Head of caudate nucleus (tissue), 42 donors: ENCODE measurements at places on chromosomes 13 and 19.

DNA sequence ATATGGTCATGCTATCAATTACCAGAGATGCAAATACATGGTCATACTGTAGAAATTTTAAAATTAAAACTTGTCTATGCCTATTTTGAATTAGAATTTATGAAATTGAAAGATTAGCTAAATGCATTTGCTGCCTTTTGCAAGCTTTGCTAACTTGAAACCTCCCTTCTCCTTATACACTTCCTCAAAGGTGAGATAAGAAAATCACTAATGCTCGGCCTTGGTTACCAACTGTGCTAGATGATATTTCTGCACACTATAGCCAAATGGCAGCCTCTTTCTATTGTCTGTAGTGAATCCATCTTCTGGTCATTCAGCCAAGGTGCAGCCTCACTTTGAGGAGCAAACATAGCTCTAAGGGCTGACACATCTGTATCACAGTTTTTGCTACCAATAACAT is 31.1 kb upstream of the MYCBP2 start:
- DNase-seq = no peak

- no peak for DNase-seq
Observed at GRCh38 chr13:44785401-44785800, 203.9 kb downstream of the NUFIP1 start.

DNA sequence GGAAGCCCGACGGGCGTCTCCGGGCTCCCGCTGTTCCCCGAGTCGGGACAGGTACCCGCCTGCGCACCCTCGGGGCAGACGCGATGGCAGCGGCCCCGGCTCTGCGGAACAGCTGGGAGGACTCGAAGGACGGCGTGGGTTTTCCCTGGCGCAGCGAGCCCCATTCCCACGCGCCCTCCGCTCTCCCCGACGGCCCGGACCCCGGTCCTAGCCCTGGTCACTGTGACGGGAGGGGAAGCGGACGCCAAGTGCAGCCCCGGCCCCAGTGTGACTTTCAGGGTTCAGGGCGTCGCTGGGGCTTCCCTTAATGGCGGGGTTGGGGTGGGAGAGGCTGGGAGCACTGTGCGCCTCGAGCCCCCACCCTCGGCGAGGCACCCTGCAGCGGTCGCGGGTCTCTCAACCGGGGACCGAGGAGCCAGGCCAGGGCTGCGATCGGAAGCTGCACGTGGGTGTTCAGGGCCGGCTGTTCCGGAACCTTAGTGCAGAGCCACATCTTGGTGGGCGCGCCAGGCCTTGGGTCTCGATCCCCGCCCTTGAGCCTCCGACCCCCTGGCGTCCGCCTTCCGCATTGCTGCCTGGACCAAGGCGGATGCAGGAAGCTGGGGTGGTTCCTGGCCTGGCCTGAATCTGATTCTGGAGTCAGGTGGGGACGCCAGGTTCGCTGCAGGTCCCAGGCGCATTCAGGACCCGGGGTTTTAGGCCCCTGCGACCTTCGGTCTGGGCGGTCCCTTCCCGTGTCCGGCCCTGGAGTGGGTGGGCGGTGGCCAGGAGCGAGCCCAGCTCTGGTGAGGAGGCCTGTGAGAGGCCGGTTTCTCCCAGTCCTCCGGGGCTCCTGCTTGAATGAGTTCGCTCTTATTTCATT is 3.5 kb downstream of the LGALS7B start:
- no peak for DNase-seq

- DNase-seq = no peak
Observed at GRCh38 chr19:54451997-54452396, 3.0 kb downstream of the LENG8 start.

GRCh38 chr13:102617697-102618350 is 21.0 kb downstream of the TPP2 start:
- DNase-seq = no peak

DNA sequence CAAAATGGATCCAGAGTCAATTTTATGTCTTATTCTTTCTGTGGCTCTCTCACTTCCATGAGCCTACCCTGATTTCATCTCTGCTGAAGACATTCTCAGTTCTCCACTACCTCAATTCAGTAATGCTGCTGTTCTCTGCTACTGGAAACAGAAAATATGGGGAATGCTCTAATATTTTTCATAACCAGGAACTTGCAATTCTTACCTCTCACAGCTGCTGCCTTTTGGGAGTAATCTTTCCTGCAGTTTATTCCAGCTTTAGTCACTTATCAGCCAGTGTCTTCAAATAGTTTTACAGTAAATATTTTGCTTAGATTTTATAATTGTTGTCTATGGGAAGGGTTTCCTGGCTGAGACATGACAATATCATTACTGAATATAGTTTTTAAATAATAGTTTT is 145.1 kb upstream of the UFM1 start:
- no peak for DNase-seq

DNA sequence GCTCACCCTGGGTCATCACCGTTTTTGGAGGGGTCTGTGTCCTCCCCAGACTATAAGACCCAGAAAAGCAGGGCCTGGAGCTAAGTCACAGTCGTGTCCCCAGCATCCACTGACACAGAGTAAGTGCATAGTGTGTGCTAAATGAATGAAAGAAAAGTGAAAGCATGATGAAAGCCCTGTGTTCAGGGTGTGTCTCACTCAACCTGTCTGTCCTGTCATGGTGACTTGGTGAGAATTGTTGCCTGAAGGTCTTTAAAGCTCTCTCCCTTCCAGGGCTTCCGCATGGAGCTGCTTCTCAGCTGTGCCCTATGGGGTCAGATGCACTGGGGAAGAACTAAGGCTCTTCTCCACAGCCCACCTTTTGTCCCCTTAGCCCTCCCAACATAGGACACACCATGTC is 20.5 kb upstream of the IGFL1 start:
- DNase-seq = no peak

DNA sequence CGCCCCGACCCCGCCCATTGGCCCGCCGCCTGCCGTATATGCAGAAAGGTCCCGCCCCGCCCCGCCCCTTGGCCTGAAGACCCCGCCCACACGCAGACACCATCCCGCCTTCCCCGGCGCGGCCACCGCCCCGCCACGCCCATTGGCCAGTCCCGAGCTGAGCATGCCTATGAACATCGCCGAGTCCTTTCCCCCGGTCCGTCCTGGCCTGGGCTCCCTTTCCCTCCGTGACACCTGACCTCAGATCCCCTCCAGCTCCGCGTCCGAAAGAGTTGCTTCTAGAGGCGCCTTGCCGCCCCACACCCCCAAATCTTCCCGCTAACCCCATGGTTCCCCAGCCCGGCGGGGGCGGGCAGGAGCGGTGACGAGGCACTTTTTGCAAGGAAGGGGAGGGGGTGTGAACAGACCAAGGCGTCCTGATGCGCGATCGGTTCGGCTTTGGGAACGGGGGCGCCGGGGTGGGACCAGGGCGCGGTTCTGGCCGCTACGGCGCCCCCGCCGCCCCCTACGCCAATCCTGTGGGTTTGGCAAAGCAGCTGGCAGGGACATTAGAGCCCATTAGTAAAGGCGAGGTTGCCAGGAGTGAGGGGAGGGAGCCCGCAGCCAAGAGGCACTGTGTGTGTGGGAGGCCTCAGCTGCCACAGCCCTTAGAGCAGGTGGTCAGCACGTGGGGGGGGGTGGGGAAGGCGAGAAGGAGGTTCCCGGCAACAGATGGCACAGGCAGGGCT is 406 bp upstream of the NUMBL start:
- peak; percentile 91 for DNase-seq

GRCh38 chr13:96191367-96191766 is 101.5 kb downstream of the HS6ST3 start:
- DNase-seq = no peak

DNA sequence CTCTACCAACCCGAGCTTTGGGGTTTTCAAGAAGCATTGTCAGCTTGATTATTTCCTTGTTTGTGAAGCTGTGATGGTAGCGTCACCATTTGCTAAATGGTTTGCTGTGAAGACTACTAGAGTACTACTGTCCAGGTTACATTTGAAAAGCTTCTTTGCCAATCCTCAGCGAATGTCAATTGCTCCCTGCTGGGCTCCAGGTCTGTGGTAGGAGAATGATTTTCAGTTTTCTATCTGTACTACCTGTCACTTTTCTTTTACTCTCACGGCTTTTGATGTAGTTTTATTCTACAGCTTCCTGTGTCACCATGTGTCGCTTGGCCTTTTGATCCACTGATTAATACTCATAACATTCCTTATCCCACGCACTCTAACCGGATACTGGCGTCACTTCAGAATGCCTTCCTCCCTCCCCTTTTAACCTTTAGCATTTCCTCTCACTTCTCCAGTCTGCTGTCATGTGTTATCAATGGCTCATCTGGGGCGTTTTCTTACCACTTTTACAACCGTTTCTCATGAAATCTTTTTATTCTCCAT is 7.5 kb upstream of the GPR183 start:
- DNase-seq = no peak

DNA sequence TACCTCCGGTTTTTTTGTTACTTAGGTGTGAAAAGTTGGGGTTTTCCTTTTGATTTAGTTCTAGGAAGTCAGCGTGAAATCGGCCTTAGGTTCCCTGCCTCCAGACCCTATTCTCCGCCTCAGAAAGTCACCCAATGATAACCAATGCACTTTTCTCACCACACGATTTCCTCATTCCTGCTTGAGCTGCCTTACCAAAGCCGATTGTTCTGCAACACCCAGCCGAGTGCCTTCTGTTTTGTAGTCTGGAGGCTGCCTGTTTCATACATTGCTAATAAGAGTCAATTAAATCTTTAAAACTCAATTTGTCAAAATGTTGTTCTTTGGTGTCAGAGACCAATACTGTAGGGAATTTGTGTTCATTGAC is 39.7 kb downstream of the GJA3 start:
- DNase-seq = no peak

- no peak for DNase-seq
Observed at GRCh38 chr13:38542601-38543000, 144.3 kb upstream of the FREM2 start.

GRCh38 chr13:103788061-103788652 is 721.9 kb upstream of the SLC10A2 start:
- DNase-seq = peak; percentile 19

GRCh38 chr19:41064974-41065569 is 23.2 kb upstream of the CYP2A13 start:
- DNase-seq = no peak

GRCh38 chr13:101447852-101448251 is 4.6 kb upstream of the ITGBL1 start:
- DNase-seq = no peak

- peak; percentile 93 for DNase-seq
Observed at GRCh38 chr19:46000491-46001246, 5.4 kb downstream of the CCDC61 start.

DNA sequence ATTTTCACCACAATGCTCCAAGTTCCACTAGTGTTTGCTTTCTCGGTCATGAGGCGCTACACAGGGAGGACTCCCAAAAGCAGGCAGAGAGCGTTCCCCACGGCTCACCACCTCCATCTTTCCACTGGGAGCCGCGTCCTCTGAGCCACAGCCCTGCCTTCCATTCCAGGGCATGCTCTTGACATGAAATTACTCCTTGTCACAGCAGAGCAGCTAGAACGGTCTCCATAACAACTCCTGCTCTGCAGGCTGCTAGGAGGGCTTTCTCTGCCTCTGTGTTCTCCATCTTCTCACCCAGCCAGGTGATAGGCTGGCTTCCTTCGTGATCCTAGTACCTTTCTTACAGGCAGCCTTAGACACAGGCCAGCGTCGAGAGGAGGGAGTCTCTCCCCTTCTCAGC is 171.8 kb upstream of the UBL3 start:
- peak; percentile 47 for DNase-seq

DNA sequence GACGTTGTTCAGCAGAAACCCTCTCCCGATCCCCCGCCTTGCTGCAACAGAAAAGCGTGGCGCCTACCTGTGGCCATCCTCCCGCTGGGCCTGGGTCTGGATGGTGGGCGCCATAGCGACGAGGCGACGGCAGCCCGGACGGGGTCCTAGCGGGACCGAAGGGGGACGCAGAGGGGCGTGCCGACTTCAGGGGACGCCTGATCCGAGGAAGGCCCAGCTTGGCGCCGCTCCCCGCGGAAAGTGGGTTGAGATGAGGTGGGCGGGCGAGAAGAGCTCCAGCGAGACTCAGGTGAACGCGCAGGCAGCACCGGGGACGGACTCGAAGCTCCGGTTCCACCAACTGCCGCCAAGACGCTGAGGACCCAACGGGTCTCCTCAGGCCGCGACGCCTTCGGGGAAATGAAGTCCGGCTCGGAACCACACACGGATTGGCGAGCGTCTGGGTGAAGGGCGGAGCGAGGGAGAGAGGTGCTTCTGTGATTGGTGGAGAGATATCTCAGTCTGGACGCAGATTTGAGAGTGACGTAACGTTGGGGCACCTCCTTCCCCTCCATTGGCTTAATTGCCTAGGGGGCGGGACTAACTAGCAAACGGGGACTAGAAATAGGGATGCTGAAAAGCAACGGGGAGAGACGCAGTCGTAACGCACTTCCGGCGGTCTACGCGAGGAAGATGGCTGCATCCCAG is at the start of the genes MED29 and PAF1:
TSS of gene MED29 (plus strand) at position 628 of the 687 bp plus-strand sequence. CDS start at position 673, 45 bp downstream.
TSS of gene PAF1 (minus strand) at position 356 of the 687 bp plus-strand sequence. CDS start at position 114, 242 bp downstream.
- peak; percentile 99 for DNase-seq

DNA sequence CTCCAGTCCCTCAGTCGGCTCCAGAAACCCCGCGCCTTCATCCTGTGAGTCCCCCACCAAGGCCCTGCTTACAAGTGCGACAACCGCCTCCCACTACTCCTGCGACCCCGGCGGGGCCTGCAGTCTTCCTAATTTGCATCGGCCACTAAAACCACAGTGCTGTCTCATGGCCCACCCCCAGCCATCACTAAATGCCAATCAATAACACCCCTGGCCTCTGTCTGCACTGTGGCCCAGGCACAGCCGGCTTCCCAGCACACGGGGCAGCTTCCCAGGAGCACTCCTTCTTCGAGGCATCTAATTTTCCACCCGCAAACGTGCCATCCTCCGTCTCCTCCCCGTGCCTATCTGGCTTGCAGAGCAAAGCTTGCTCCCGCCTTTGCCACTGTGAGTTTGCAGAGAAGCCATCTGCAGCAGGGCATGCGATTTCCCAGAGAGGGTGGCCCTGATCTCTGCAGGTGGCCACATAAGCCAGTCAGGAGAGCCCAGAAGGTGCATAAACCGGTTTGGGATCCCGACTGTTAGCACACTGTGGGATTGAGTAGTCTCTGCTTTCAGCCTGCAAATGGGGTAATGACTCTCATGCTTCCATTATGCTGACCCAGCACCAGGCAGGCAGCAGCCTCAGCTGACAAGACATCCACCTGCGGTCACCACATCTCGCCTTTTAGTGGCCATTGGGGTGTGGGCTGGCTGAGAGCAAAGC is 34.0 kb upstream of the USE1 start:
- DNase-seq = no peak

DNA sequence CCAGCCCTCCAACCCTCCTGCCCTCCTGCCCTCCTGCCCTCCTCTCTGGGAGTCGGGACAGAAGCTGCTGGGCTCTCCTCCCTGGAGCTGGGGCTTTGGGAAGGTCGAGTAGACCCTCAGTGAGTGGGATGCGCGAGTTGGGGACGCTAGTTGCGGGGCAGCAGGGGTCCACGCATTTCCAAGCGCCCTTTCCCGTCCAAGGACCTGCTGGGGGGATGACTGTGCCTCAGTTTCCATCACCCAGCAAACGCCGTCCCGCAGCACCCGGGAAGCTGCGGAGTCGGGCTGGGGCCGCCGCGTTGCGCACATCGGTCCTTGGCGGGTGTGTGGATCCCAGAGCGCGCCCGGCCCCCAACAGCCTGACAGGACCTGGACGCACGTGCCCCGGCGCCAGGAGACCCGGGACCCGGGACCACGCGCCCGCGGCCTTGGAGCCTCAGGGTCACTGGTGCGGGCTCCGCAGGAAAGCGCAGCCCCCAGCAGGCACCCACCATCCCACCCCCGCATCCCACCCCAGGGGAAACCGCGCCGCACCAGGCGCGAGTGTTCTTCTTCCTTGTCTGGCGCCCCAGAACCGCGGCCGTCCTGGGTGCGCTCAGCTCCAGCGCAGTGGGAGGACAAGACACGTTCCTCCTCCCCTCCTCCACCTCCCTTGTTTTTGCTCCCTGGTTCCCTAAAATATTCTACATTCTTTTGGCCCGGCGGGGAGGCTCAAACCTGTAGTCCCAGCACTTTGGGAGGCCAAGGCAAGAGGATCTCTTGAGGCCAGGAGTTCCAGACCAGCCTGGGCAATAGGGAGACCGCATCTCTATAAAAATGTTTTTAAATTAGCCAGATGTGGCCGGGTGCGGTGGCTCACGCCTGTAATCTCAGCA is 9.2 kb downstream of the ONECUT3 start:
- DNase-seq = no peak
